ENCODE measurements at places on chromosomes 16 and 17.

- DNase-seq = no peak
Measured at GRCh38 chr17:55577687-55578086, 66.4 kb upstream of the SMIM36 start.

GRCh38 chr17:35189291-35189690, 4.9 kb downstream of the SLC35G3 start:
- DNase-seq = no peak

- no peak for DNase-seq
Measured at GRCh38 chr17:34902831-34903547, 58.3 kb downstream of the CCT6B start.

DNA sequence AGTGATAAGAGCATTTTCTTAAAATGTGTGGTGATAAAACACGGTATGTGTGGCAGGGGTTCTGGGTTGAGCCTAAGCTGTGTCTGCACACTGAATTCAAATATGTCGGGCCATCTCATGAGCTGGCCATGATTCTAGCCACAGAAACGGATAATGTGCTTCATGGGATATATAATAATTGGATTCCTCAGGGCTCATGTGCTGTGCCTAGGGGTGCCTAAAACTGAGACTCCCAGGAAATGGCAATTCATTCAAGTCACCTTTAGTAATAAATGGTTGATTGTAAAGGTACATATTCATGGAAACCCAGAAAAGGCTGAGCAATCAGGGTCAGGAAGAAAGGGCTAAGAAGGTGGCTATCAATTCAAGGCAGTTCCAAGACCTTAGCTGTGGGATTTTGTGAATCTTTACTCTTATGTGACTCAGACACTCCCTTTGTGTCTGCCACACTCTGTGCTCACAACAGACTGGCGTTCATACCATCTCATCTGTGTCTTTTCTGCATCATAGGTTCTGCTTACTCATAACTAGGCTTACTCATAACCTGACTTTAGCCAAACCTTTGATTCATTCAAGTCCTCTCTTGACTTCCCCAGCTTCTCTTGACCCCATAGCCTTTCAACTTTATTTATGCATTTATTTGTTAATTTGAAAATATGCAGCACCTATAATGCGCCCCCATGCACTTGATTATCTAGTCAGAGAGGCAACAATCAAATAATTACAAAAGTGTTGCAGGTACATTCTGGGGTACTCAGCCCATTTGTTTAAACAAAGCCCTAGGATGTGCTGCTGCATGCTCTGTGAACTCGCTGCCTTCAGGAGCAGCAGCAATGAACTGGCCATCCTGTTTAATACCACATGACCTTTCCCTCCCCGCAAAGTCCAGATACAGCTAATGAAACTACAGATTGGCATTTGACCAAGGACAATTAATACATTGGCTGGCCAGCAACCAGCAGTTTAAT, 28.4 kb upstream of the MED13 start:
- no peak for DNase-seq

- DNase-seq = no peak
Measured at GRCh38 chr17:72764632-72765041, 327.9 kb downstream of the SLC39A11 start.

- DNase-seq = no peak
Measured at GRCh38 chr17:74164446-74165045, 38.9 kb upstream of the RPL38 start.

DNA sequence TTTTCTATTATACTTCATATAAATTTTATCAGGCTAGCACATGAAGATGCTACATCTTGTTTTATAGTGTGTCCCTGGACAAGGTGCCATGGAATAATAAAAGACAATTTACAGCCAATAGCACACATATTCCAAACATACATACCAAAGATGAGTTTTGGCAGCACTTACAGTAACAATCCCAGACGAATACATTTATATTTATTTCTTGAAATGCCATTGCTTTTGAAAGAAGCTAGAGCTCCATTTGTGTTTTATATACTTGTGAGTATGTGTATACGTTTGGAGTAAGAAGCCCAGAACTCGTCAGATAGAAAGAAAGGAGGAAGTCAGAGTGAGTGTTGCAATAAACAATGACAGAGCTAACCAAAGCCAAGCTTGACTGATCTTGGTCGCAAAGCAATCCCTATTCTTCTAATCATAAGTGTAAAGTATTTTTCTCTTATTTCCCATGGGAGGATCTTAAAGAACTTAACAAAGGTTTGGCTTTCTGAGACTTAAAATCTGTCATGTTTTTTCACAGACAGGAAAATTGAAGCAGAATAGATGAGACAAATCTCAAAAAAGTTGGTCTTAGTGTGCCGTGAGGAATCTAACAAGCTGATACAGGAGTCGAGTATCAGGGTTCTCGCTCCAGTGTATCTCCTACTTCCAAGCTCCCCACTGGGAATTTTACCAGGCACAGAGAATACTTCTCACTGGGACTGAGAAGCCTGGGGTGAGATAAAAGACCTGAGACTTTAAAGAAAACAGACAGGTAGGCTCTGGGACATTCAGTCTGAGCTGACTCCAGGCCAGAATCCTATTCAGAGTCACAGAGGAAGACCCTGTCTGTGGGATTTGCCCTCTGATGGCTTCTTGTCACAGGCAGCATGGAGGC, 175.4 kb downstream of the AATF start:
- no peak for DNase-seq

DNA sequence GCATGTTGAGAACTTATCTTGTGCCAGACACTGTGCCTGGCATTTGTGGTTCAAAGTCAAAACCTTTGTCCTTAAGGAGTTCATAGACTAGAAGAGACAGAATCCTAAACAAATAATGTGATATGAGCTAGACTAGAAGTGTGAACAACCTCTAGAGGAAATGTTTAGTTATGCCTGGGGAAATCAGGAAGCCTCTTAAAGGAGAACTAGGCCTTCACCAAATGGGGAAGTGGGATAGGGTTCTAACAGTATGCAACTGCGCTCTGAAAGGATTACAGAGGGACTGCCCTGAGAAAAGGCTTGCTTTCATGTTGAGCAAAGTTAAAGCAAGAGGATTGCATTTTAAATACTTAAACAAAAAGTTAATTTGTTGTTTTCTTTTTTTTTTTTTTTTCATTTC, 4.9 kb downstream of the RUNDC1 start:
- no peak for DNase-seq

DNA sequence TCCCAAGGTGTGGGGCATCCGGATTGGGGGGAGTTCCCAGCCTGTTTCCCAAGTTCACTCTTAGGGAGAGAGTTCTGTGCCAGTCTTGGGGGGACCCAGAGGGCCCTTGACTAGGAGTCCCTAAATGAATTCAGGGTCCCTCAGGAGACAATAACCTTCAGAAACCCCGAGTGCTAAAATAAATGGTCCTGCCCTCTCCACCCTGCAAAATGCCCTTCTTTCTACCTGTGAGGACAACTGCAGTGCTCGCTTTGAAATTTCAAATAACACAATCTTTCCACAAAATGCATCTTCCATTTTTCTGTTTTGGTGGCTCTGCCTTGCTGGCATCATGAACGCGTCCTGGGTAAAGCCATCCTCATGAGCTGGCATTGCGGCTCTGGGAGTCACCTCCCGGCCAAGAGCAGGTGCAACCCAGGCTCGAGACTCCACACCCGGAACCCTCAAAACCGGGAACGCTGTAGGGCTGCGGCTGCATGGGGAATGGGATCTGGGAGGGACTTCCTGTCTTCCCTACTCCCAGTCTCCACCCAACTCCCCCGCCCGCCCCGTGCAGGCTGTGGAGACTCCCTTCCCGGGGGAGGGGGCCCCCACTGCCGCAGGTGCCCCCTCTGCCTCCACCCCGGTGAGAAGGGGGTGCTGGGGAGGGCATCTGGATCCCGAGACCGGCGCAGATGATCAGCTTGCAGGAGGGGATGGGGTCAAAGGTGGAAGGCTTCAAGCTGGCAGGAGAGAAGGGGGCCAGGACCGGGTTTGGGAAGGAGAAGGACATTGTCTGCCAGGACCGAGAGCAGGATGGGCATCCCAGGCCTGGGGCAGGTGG, at the start of gene ZNF205:
Gene ZNF205 (plus strand): TSS at position 529 of the 823 bp plus-strand sequence. CDS start 845 bp downstream, outside the sequence.
- DNase-seq = peak; percentile 54

DNA sequence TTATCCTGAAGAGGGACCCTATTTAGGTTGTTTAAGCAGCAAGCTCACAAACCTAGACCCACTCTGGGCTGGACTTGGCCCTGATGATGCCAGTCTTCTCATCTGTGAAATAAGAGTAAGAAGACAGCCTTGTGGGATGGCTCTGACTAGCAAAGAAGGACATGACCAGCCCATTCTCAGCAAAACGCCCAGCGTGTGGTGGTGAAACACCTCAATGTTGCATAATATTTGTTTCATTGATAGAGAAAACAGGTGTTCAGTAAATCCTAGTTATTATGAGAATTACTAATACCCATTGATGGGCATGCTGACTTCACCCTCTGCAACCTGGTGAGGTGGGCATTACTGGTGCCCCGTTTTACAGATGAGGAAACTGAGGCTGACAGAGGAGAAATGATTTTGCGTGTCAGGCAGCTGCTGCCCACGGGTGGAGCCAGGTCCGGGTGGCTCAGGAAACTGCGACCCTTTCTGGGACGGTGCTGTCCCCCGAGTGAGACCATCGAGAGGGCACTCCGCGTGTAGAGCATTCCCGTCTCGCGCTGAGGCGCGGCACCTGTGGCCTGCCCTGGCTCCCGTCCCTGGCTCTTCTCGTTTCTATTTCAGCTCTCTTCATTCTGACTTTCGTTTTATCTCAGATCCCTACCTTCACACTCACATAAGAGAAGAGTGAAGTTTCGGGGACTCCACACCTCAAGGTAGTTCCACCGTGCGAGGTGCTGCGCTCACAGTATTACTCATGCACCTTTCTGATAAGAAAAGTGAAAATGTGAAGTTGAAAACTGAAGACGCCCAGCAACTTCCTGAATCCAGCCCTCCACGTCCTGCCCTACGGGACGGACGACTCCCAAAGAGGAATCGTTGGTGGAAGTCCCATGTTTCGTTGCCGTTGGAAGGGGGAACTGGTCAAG, 48.5 kb downstream of the IRF8 start:
- no peak for DNase-seq

GRCh38 chr16:81732699-81733098, 46.4 kb upstream of the PLCG2 start:
- no peak for DNase-seq

DNA sequence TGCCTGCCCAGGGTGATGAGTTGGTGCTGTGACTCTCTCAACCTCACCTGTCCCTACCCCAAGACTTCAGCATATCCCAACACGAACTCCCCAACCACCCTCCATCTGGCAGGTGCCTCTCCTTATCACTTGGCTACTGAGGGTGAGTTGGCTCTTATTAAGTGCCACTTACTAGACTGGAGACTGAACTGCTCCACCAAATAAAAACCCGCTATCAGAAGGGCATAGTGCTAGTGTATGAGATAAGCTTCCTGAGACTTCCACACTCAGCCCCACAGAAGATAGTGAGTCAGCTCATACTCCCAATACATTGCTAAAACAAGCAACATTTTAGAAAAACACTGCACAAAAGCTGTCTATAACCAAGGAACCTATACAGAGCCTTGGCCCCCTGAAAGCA, 16.0 kb upstream of the CCL18 start:
- no peak for DNase-seq

- DNase-seq = no peak
Measured at GRCh38 chr17:2736956-2737355, 12.5 kb downstream of the CCDC92B start.

- DNase-seq = no peak
Measured at GRCh38 chr16:83856792-83857191, 42.1 kb upstream of the MLYCD start.

DNA sequence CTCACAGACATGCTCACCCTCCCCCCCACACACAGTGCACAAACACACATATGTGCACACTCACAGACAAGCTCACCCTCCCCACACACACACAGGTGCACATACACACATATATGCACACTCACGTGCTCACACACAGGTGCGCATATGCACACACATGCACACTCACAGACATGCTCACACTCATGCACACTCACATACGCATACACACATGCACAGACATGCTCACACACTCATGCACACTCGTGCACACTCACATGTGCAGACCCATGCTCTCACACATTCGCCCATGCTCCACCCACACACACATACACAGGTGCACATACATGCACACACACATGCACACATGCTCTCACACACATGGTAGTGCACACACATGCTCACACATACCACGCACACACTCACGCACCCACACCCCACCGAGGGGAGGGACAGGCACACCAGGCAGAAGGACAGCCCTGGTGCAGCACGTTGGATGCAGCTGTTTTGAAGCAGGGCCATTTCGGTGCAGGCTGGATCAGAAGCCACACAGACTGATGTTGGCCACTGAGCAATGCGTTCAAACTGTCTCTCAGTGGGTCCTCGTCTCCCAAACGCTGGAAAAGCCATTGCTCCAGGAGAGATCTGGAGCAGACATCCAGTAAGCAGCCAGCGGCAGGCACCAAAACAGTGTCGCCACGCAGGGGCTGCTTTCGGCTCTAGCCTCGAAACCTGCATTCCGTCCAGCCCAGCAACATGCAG, 86.2 kb upstream of the ZNF469 start:
- DNase-seq = no peak

- no peak for DNase-seq
Measured at GRCh38 chr16:17784073-17784472, 313.3 kb upstream of the XYLT1 start.

GRCh38 chr17:77995146-77995852, 36.8 kb downstream of the TNRC6C start:
- no peak for DNase-seq

GRCh38 chr17:4199818-4200402, 56.9 kb downstream of the CYB5D2 start:
- no peak for DNase-seq

DNA sequence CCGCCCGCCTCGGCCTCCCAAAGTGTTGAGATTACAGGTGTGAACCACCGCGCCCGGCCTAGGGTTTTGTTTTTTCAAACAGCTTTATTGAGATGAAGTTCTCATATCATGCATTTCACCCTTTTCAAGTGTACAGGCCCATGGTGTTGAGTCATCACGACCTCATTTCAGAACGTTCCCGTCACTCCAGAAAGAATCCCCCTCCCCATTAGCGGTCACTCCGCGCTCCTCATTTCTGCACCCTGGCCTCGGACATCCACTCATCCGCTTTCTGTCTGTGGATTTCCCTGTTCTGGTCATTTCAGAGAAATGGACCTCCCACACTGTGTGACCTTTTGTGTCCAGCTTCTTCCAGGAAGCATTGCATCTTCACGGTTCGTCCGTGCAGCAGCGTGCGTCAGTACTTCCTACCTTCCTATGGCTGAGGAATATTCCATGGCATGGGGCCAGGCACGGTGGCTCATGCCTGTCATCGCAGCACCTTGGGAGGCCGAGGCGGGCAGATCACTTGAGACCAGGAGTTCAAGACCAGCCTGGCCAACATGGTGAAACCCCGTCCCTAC, 135.2 kb upstream of the GSE1 start:
- DNase-seq = no peak

DNA sequence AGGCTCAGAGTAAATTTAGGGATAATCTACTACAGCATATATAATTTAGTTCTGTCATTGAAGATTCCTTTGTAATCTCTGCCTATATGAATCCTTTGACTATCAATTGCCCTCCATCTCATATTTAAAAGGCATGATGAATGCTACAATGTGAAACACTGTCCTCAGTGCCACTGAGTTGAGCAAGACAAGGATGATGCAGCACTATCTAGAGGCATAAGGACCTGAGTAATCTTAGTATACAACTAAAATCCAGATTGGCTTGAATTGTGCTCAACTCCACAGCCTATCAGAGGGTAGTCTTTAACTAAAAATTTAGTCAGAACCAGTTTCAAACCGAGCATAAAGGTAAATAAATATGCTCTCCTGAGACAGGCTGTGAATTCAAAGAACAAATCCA, 11.6 kb upstream of the STRADA start:
- no peak for DNase-seq

GRCh38 chr17:17303847-17304490, 796 bp downstream of the NT5M start:
- DNase-seq = no peak

All from nucleus accumbens (tissue), 56 donors.